ENCODE measurements at places on chromosomes 5 and 9.

DNA sequence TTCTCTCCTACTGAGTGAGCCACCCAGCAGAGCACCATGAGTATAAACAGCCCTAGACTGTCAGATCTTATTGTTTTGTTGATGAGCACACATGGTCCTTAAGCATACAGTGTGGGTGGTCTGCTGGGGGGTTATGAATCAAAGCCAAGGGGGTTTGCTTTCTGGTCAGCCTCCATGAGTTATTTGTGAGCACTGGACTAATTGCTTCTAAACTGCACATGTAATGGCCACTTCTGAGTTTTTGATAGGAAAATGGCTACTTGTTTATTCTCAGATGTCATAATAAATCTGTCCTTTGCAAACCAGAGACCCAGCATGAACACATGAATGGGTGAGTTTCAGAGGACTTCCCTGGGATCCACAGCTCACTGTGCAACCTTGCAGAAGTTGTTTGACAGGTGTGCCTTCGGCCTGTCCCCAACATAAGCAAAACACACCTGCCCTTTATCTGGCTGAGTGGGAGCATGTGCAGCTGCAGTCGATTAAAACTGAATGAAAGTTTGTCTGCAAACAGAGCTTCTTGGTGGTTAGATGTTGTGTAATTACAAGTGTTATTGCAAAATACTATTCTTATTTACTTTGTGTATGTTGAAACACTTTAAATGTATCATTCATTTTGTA lies 35.9 kb downstream of the MAMDC2 start:
- no peak for DNase-seq

- DNase-seq: no peak
Measured at GRCh38 chr5:168217497-168217896, 73.9 kb upstream of the WWC1 start.

- no peak for DNase-seq
Measured at GRCh38 chr9:90100014-90100413, 495.2 kb downstream of the GADD45G start.

DNA sequence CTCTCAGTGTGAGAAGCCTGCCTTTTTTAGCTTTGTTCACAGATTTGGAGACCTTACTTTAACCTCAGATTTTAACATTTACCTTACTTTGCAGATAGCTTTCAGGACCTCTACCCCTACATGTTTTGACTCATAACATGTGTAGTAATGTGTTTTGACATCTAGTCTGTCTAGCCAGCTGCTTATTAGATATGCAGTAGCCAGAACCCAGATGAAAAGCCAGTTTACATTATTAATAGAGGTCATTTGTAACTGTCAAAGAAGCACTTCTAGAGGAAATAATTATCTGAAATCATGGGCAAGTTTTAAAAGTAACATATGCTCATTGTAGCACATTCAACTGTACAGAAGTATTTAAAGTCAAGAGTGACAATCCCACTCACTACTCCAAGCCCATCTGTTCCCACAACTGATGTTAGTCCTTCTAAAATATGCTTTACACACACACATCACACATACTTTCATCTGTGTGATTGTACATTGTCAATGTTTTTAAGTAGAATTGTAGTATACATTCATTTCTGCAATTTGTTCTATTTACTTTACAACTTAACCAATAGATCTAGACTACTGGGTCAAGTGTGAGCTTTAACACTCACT lies 71.8 kb upstream of the NIPAL4 start:
- DNase-seq: no peak

- DNase-seq: no peak
Measured at GRCh38 chr9:86046071-86046636, 53.2 kb downstream of the GOLM1 start.

DNA sequence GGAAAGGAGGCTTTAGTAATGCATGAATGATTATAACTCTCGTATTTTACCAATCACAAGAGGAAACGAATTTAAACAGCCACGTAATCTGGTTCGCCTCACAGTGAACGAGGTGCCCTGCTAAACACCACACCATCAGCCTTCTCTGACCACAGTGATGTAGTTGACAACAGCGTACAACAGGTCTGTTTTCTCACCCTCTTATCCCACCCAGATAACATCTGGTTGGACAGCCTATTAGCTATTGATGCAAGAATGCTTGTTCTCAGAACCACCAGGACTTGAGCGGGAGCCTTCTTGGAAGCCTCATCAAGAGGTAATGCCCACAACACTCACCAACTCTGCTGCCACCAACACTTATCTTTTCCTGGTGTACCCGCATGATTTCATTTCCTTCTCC lies 23.3 kb downstream of the SLC1A3 start:
- no peak for DNase-seq

DNA sequence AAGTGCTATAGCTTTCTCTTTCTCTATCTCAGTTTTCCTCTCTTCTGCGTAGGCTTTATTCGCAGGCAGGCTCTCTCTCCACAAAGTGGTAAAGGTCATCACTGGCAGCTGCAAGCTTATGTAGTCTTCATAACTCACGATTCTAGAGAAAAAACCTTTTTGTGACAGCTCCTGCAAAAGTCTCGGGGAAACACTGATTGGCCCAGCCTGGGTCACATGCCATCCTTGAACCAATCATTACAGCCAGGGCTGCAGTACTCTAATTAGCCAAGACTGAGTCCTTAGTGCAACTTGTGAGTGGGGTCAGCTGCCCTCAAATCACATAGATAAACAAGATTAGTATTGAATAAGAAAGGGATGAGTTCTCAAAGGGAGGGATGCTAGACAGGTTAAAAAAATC lies 18.3 kb upstream of the FRMPD1 start:
- no peak for DNase-seq
